ENCODE measurements at places on chromosomes 2 and 18.

GRCh38 chr2:36886664-36887063 lies 79.7 kb downstream of the STRN start:
- DNase-seq: no peak

DNA sequence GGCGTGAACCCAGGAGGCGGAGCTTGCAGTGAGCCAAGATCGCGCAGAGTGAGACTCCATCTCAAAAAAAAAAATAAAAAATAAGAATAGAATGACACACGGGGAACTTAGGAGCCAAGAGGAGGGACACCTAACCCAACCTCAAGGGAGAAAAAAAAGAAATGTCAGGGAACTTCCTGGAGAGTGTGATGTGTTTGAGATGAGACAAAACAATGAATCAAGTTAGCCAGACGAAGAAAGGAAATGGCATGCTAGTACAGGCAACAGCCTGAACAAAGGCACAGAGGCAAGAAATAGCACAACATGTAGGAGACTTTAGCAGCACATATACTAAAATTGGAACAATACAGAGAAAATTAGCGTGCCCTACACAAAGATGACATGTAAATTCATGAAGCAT lies 36.7 kb upstream of the PAPOLG start:
- DNase-seq: no peak

DNA sequence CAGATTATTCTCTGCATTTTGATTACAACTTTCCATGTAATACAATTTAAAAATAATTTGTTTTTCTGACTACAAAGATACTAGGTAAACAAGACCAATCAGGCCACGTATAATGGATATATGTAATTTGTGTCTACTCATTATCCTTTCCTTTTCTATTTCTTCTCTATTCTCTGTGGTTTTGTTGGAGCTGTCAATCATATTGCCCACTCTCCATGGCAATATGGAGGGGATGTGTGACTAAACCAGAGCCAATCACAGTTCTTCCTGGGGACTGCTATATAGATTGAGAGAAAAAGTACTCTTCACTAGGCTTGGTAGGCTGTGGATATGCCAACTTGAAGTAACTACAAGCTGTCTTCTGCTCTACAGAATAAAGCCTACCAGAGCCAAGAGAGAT lies 144.7 kb downstream of the DNAH7 start:
- no peak for DNase-seq

DNA sequence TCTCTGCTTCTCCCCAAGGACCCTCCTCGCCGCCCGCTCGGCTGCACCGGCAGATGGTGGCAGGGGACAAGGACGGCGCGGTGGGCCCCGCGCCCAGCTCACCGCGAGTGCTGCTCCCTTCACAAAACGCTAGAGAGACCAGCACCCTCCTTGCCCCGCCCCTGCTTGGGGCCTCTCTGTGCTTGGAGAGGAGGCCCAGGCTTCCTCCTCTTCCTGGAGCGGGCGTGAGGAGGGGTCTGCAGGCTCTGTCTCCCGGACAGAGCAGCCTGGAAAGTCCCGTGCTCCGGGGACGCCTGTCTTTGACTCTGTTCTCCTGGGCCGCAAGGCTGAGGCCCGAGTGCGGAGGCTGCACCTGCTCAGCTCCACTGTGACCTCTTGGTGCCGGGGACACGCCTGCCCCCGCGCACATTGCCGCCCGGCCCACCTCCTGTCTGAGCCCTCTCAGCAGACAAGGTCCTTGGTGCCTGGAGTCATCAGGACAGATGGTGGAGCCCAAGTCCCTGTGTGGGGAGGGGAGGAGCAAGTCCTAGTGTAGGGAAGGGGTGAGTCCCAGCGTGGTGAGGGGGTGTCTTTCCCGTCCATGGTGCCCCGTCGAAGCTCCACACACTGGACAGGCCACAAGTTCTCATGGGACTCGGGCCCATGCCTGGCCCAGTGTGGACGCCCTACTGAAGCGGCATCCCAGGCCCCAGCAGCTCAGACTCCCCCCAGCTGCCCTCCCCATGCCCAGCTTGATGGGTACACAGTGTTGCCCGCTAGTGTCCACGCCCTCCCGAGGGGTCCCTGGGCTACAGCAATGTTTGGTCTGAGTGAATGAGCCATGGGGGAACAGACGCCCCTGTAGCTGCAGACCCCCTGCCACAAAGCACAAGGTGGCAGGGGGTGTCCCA lies 33.8 kb downstream of the RTP5 start:
- no peak for DNase-seq

- no peak for DNase-seq
Observed at GRCh38 chr2:202204855-202205254, 33.5 kb downstream of the SUMO1 start.

DNA sequence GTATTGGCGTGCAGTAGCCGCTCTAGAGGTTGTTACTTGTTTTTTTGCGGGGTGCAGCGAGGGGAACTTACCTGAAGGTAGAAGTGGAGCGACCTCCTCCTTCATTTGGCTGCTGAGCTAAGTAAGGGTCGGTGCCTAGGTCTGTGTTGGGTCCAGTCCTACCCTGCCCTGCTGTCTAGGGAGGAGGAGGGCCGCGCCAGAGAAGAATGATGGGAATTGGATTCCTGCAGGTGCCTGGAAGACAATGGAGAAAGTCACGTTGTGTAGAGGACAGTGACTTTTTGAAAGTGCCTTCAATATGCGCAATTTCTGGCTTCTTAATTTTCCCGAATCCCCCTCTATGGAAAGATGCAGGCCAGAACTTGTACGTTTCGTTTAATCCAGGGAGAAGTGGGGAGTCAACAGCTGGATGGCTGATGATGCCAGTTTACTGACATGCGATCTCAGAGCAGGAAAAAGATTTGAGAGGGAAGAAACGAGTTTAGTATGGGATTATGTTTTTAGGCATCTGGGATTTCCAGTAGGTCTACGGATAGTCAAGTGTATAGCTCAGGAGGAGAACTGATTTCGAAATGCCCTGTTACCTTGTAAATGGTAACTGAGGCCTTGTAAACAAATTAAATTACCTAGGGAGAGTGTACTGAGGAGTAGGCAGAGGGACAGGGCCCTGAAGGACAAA lies 653 bp downstream of the MRPS9 start:
- DNase-seq: no peak

DNA sequence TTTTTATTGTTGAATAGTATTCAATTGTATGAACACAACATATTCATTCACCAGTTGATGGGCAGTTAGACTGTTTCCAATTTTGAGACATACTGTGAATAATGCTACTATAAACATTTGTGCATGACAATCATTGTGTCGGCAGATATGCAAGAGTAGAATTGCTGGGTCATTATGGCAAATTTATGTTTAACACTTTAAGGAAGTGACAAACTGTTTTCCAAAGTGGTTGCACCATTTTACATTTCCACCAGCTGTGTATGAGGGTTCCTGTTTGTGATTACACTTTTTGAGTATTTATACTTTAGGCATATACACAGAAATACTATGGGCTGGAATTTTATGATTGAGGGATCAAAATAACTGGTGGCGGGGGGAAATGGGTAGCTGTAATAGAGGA lies 61.2 kb downstream of the MAP4K3 start:
- DNase-seq: no peak

GRCh38 chr18:80105369-80106167 lies 3.5 kb upstream of the ADNP2 start:
- DNase-seq: no peak
